NCI-H1417 (cell line): ENCODE measurements at places on chromosomes 16 and 17.

GRCh38 chr16:53091466-53092211 lies 36.8 kb downstream of the CHD9 start:
- DNase-seq: peak; percentile 55

GRCh38 chr17:13400491-13400890 lies 201.2 kb downstream of the HS3ST3A1 start:
- no peak for DNase-seq

DNA sequence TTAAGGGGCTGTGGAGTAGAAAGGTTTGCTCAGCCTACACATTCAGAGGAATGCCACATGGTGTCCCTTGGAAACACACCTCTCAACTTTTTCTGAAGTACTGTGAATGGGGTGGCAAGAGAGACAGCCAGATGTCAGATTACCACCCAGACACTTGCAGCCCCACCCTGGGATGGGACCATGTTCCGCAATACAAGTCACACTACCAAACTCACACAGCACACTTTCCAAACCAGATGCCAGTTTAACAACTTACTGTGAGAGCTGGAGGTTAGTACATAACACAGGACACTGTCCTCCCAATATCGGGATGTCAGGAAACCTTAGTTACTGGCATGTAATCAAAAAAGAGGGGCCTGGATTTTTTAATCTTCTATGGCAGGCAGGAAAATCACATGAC lies 7.9 kb downstream of the USP7 start:
- no peak for DNase-seq

- DNase-seq: no peak
Observed at GRCh38 chr16:54318941-54319340, 32.4 kb upstream of the IRX3 start.

- DNase-seq: no peak
Observed at GRCh38 chr17:38797158-38797490, 2.2 kb downstream of the PIP4K2B start.

DNA sequence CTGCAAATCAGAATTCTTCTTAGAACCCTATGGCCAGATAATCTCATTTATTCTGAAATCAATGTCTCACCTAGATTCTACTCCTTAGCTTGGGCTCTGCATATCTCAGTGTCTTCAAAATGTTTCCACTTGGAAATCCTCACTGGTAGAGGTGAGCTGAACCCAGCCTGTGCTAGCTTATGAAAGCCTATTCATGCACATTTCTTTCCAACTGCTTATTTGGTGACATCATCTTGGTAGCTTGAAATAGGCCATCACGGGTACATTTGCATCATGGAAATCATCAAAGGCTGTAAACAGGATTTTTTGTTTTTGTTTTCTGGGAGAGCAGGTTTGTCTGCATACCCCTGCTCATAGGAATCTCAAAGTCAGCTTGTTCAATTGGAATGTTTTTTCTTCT lies 130.8 kb downstream of the KCNJ18 start:
- DNase-seq: no peak

DNA sequence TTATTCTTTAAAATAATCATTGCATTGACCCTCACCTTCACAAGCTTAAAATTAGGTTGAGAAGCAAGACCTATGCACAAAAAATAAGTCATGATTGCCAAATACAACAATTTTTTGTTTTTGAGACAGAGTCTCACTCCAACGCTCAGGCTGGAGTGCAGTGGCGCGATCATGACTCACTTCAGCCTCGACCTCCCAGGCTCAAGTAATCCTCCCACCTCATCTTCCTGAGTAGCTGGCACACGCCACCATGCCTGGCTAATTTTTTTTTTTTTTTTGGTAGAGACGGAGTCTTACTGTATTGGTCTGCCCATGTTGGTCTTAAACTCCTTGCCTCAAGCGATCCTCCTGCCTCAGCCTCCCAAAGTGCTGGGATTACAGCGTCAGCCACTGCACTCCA lies 24.2 kb downstream of the ZNF652 start:
- no peak for DNase-seq

DNA sequence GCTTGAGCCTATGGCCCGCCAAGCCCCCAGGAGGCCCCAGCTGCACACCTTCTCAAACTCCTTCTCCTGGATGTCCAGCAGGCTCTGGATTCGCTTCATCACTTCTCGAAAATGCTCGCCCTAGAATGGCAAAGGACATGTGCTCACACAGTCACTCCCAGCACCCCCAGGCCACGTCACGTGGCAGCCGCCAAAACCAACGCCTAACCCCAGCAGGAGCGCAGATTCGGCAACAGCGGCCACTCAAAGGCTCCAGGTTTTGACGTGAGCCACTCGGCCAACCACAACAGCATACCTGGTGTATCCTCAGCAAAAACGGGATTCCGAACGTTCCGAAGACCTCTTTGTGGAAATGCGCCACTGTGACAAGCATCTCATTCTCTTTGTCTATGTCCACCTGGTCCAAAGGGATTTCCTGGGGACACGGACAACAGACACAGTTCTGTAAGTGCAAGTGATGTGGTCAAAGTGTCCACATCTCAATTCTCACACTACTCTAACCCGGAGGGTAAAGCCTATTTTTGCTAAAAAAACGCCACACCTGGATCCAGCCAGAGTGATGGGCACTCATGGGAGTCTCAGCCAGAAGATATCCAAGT lies 12.7 kb downstream of the LITAFD start:
- no peak for DNase-seq

GRCh38 chr17:56833809-56834379 lies at the start of the genes C17orf67 and DGKE:
TSS of gene C17orf67 (minus strand) at chr17:56833920. CDS start at chr17:56815810, 18,110 bp downstream.
TSS of gene DGKE (plus strand) at chr17:56834151. CDS start at chr17:56834796, 645 bp downstream.
- peak; percentile 97 for DNase-seq

DNA sequence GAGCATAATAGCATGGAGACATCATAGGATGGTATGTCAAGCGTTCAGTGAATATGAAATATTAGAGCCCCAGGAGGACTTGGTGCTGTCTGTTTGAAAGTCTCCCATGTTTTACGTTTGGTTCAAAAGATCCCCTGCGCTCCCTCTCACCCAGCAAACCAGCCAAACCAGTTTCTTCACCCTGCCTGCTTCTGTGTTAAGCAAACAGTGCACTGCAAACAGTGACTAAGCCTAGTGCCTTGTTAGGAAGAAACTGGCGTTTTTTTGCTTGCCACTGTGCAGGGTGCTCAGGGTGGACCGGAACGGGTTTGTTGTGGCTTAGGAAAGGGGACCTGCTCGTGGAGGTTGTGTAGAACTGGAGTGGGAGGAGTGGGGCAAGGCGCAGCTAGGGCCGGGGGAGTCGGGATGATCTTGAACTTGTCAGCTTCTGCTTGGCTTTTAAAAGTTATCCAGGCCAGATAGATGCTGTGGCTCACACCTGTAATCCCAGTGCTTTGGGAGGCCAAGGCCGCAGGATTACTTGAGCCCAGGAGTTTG lies 7.7 kb downstream of the CDH1 start:
- peak; percentile 82 for DNase-seq

- no peak for DNase-seq
Observed at GRCh38 chr16:265711-266110, 10.0 kb downstream of the RGS11 start.

DNA sequence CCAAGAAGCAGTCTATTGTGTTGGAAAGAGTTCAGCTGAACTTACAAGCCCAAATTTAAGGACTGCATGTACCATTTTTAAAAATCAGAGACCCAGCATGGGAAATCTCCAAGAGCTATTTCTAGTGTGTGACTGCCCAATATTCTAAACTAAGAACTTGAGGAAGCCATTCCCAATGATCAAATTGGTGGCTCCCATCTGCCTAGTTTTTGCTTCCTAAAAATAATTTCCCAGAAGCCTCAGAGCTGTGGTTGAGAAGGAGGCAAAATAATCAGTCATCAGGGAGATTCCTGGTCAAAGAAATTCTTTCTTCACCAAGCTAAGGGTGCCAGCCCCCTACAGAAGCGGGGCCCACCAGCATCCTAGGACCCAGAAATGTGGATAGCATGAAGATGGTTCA lies 176.1 kb upstream of the CDH5 start:
- no peak for DNase-seq

- DNase-seq: no peak
Observed at GRCh38 chr17:69702078-69702477, 287.6 kb downstream of the MAP2K6 start.

DNA sequence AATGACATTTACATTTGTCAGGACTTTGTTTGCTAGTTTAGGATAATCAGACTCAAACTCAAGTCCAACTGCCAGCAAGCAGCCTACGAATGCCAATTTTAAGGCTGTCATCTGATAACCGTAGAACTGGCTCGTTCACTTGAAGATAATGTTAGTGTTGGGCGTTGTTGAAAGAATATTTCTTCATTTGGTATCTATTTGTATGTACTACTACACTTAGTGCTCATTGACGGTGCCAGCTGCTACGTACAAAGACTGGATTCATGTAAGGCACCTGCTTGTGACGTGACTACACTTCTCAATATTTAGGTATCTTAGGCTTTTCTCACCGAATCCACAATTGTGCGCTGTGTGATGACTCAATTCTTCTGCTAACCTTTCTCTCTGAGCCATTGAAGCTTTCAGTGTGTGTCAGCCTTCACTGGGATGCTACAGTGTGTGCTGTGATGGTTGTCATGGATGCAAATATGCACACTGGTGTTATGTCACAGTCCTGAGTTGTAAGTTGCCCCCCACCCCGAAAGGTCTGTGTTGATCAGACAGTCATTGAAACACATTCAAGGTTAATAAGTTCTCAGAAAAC lies 5.7 kb downstream of the ATP2C2 start:
- DNase-seq: no peak
